ENCODE measurements at places on chromosomes 6 and 20. TPM values are rescaled to one million over a fixed set of nuclear protein-coding genes. Genes with fewer than 3 reads are reported as not detected.

DNA sequence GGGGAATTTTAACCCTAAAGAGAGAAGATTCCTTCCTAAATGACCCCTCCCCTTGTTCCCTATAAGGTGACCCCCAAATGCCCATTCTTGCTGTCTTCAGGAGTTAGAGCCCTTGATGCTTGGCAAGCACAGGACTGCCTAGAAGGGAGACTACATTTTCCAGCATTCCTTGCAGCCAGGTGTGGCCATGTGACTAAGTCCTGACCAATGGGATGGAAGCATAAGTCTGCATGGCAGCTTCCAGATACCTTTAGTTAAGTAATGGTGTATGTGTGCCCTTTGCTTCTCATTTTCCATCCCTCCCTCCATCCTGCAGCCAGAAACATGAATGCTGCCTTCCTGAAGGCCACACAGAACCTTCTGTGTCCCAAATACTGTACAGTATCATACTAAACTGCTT is 5.5 kb downstream of the BFSP1 start:
- DNase-seq, result no peak

DNA sequence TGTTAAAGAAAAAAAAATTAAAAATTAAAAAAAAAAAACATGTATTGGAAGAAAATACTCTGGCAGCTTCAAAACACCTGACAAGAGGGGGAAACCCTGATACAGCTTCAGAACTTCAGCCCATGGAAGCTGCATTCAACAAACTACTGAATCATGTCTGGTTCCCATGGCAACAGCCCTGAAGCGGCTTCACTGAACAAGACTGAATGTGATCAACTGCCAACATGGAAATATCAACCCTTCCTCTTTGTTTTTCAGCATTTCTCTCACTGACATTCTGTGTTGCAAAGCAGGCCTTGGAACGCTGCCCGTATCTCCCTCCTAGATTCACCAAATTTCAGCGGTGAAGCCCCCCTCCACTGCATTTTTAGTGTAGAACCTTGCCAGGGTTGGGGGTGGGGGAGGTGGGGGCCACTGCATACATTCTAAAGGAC is 91.3 kb upstream of the SHLD1 start:
- peak; percentile 89 for DNase-seq

The GSTA3 gene
- not detected for polyA plus RNA-seq

DNA sequence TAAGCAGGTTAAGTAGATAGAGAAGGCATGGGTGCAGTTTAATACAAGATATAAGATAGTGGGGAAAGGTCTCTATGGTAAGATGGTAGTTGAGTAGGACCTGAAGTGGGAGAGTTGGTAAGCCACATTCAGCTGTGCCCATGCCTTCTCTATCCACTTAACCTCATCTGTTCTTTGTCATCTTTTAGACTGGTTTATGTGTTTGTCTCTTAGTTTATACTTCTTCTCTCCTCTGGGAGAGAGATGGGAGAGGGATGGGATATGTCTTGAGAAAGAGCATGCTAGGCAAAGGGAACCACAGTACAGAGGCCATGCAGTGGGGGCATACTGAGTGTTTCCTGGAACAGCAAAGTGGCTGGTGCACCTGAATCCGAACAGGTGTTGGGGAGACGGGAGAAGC is 46.7 kb downstream of the KIZ start:
- no peak for DNase-seq

The C20orf202 gene
- polyA plus RNA-seq, result 0.36 TPM

The BICRAL gene
- polyA plus RNA-seq, result 14.5 TPM

DNA sequence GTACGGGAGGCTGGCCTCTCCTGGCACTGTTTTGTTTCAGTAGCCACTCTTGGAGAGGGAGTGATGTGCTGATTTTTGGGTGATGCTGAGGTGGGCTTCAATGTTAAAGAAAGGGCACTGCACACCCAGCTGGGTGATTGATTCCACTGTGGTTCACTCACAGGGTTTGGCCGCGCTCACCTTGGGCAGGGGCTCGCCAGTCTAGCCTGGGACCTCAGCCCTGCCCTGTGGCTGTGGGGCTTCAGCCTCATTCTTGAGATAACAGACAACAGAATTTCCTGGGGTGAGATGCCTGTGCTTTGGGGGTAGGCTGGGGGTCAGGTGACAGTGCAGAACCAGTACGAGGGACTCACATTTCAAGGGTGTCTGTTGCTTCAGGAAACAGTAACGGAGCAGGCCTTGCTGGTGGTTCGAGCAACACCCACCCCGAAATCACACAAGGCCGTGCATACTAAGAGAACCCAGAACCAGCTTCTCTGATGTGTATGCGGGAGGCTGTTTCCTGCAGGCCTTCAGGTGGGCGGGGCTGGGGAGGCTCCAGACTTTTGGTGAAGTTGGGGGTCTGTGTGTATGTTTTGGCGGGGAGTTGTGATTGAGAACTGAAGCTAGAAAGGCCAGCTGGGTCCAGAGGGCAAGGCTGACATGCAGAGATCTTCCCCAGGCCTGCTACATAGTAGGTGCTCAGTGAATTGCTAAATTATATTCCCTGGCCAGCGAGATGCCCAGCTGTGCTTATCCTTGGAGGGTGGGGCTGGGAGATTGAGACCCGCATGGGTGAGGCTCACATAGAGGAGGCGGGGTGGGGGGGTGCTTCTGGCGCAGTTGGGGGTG is 154.2 kb upstream of the RNF24 start:
- DNase-seq, result no peak

DNA sequence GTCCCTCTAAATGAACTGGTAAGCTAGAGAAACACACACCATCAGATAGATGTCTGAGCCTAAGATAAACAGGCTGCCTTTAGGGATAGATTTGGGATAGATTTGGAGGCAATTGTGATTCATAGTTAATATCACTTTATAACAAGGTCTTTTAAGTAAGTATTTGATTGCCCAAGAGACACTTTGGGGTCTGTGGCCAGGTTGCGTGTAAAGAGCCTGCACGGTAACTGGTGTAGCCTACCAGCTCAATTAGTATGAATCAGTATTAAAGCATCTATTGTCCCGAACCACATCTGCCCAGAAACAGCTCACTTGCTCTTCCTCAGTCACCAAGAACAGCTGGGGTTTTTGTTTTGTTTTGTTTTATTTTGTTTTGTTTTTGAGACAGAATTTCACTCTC is 193.3 kb downstream of the SASH1 start:
- no peak for DNase-seq

- no peak for DNase-seq
Measured at GRCh38 chr6:75154973-75155372, 50.9 kb downstream of the COL12A1 start.

DNA sequence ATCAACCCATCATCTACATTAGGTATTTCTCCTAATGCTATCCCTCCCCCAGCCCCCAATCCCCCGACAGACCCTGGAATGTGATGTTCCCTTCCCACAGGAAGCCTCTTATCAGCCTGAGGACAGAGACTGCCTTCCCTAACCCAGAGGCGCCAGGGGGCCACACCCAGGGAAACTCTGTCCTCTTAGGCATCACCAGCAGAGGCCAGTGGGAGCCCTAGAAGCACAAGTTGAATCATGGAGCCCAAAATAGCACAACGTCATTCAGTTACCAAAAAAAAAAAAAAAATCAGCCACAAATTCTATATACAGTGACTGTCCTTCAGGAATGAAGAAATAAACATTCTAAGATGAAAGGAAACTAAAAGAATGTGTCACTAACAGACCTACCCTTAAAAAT is 625.7 kb downstream of the TFAP2A start:
- no peak for DNase-seq

- no peak for DNase-seq
Measured at GRCh38 chr20:37922016-37922415, 19.1 kb downstream of the VSTM2L start.

DNA sequence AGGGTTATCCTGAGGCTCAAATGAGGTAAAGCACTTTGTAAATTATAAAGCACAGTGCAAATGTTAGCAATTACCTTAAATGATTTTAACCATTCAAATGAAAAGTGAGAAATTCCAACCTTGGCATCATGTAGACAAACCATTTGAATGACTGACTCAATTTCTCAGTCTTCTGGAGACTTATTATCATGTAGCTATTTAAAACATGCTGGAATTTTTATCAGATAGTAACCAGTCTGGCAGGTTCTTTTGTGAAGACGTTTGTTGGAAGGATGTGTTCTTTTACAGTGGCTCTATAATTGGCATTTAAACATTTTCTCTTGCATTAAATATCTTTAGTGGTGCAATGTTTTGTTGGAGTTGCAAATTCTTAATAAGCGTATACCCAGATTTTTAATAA is 386.6 kb downstream of the NKAIN2 start:
- no peak for DNase-seq

GRCh38 chr6:146901940-146902816 is 302.0 kb upstream of the STXBP5 start:
- no peak for DNase-seq

GRCh38 chr6:91240878-91241603 is 654.2 kb upstream of the MAP3K7 start:
- DNase-seq, result no peak

The PRELID3B gene
- 40.5 TPM for polyA plus RNA-seq

GRCh38 chr20:15895560-15896084 is 677.6 kb downstream of the KIF16B start:
- no peak for DNase-seq

DNA sequence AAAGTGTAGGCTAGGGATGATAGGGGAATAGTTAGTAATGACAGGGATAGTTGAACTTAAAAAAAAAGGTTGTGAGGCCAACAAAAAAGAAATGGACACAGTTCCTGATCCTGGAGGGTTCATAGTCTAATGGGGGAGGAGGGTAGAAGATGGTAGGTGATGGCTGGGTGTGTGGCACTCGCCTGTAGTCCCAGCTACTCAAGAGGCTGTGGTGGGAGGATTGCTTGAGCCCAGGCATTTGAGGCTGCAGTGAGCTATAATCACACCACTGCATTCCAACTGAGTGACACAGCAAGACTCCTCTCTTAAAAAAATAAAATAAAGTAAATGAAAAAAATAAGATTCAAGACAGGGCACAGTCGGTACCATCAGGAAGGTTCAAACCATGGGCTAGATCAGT is 2.4 kb upstream of the MICB start:
- DNase-seq, result no peak

- DNase-seq, result no peak
Measured at GRCh38 chr6:155040901-155041650, 46.0 kb downstream of the TIAM2 start.

DNA sequence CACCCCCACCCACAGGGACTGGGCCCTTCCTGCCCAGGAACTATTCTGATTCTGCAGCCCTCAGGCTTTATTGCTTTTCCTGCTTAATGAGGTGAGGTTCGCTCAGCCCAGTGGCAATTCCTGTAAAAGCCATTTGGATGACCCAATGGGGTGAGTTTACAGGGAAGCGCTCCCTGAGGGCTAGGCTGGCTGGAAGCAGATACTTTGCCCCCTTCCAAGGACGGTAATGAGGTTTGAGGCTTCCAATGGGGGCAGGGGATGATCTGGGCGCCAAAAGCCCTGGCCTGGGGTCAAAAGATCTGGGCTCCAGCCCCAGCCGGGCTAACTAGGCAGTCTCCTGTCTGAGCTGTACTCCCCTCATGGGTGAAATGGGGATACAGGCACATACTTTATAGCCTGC is 41.8 kb downstream of the RIPOR3 start:
- DNase-seq, result peak; percentile 44

The TCF15 gene
- polyA plus RNA-seq, result 4.5 TPM

DNA sequence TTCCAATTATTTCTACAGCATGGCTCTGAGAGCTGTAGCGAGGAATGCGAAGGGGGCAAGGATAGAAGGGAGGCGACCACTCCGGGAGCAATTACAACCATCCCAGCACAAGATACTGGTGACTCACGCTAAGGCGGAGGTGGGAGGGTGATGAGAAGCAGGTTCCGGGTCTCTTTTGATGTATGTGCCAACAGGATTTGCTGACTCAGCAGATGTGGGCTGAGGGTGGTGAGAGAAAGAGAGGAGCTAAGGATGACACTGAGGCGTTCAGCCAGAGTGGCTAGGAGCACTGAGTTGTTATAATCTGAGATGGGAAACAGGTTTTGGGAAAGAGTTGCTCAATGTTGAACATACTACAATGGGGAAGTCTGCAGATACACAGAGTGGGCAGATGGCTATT is 9.3 kb upstream of the TXNDC5 start:
- DNase-seq, result no peak

All from hindlimb muscle (tissue), 1 donor.